ENCODE measurements at places on chromosomes 6 and 20. TPM values are rescaled to one million over a fixed set of nuclear protein-coding genes. Genes with fewer than 3 reads are reported as not detected.

The FRMD1 gene
- 0.46 TPM for polyA plus RNA-seq

GRCh38 chr6:109308018-109308492, 74.2 kb downstream of the CD164 start:
- H3K36me3 ChIP-seq, result no peaks in the 10 kb centered on the region
- H3K4me1 ChIP-seq, result peaks cover 21% of the 10 kb centered on the region
- peak; percentile 88 for DNase-seq
- no peaks in the 10 kb centered on the region for H3K27me3 ChIP-seq
- peak overlapping the region; percentile 71 for H3K27ac ChIP-seq
- no peak overlapping the region for H3K4me3 ChIP-seq

The GATA5 gene
- 43.5 TPM for polyA plus RNA-seq

The BTN1A1 gene
- polyA plus RNA-seq, result 0.15 TPM

The KIAA1755 gene
- polyA plus RNA-seq, result 1.6 TPM

DNA sequence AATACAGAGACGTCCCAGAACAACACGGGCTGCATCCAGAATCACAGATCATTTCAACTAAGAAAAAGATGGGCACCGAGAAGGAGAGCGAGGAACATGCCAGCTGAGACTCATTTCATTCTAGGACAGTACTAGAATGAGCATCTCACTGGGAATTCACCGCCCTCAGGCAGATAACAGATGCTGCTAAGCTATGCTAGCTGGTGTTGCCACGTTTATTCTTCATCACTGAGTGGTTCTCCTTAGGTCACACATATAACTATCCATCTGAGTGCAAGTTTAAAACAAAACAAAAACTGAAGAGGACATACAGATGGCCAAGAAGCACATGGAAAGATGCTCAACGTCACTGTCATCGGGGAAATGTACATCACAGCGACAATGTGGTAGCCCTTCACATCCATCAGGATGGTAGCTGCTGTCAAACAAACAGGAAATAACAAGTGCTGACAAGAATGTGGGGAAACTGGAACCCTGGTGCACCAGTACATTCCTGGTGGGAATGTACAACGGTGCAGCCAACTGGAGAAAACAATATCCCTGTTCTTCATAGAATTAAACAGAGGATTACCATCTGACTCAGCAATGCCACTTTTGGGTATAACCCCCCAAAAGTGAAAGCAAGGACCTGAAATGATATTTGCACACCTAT, 97.6 kb downstream of the SLC22A23 start:
- DNase-seq, result no peak
- H3K27me3 ChIP-seq, result no peaks in the 10 kb centered on the region
